ENCODE measurements at places on chromosomes 6 and 20.
A peak's percentile ranks its signal among the peaks of the same experiment; 100 is the strongest.

DNA sequence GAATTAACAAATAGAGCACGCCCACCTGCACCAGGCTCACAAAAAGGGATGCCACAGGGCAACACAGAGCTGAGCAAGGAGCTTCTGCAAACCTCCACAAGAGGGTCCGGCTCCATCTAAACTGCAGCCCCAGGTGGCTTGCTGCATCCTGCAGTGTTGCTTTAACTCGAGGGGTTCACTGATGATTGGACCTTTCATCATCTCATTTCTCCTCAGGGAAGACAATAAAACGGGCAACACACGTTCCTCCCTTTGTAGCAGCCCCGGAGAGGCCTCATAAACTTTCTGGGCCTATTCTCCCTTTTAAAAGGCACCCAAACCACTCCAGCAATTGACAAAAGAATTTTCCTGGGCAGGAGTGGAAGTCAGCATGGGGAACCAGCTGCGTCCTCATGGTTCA lies 161.5 kb upstream of the CDH4 start:
- no peaks in the 10 kb centered on the region for H3K27me3 ChIP-seq
- no peak for DNase-seq
- no peaks in the 10 kb centered on the region for H3K4me1 ChIP-seq
- peaks cover 2% of the 10 kb centered on the region for H3K36me3 ChIP-seq
- H3K27ac ChIP-seq = no peak overlapping the region

- DNase-seq = no peak
- peak overlapping the region; percentile 1 for H3K27ac ChIP-seq
- no peak overlapping the region for H3K4me3 ChIP-seq
- H3K4me1 ChIP-seq = peaks cover 84% of the 10 kb centered on the region
- peaks cover 74% of the 10 kb centered on the region for H3K36me3 ChIP-seq
- no peaks in the 10 kb centered on the region for H3K27me3 ChIP-seq
Measured at GRCh38 chr20:45032276-45032675, 66.0 kb downstream of the STK4 start.

DNA sequence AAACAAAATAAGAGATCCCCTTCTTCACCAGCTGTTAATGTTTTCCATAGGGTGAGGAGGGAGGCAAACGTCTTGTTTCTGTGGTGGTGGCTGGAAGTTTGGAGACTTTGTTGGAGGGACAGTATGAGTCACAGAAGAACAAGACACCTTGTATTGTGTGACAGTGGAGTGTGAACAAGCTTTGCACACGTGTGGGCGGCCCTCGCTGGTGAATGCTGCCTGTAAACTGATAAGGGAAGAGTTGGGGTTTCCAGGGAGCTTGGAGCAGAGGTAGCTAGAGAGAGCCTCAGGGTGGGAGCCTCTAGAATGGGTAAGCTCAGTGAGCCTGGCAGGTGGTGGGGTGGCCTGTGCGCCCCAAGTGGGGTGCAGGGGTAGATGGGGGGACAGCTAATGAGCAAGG lies 78.3 kb downstream of the ZDHHC14 start:
- H3K27ac ChIP-seq = peak overlapping the region; percentile 71
- H3K4me1 ChIP-seq = peaks cover 68% of the 10 kb centered on the region
- no peaks in the 10 kb centered on the region for H3K27me3 ChIP-seq
- peak; percentile 50 for DNase-seq
- peak overlapping the region; percentile 44 for H3K4me3 ChIP-seq
- no peaks in the 10 kb centered on the region for H3K36me3 ChIP-seq

DNA sequence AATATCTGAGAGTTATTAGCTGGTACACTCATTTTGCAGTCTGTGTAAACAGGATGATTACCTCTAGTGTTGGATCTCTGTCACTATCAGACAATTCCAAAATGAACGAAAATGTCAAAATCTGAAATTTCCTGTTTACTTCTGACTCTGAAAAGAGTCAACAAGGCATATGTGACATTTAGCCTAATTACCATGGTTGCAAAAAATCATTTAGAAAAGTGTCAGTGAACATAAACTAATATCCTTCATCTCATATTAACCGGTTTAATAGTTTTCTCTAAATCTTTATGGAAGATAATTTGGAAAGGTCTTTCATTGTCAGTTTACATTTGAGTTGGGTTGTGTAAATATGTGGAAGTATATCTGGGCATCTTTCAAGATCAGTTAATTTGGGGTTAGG lies 431.8 kb upstream of the HSF2 start:
- no peak overlapping the region for H3K27ac ChIP-seq
- no peak for DNase-seq
- no peaks in the 10 kb centered on the region for H3K27me3 ChIP-seq
- H3K4me3 ChIP-seq = no peak overlapping the region
- H3K36me3 ChIP-seq = no peaks in the 10 kb centered on the region
- H3K4me1 ChIP-seq = peaks cover 5% of the 10 kb centered on the region

DNA sequence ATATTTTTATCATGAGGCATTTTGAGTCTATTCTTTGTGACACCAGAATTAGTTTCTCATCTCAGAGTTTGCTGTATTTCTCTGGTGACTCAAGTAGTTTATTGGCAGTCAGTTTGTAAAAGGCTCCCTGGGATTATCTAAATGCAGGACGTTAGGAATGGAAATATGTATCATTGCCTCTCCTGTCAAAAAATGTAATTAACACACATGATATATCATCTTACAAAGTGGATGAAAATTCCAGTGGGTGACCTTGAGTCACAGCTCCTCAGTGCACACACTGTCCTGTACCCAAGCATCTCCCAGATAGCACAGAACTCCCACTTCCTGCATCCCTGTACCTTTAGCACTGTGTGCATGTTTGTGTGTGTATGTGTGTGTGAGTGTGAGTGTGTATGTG lies 258.6 kb downstream of the LAMA2 start:
- no peak overlapping the region for H3K27ac ChIP-seq
- no peaks in the 10 kb centered on the region for H3K4me1 ChIP-seq
- no peaks in the 10 kb centered on the region for H3K27me3 ChIP-seq
- no peak overlapping the region for H3K4me3 ChIP-seq
- no peak for DNase-seq
- no peaks in the 10 kb centered on the region for H3K36me3 ChIP-seq

GRCh38 chr6:87473419-87473903 lies 687 bp downstream of the SLC35A1 start:
- H3K4me3 ChIP-seq = peak overlapping the region; percentile 97
- peaks cover 19% of the 10 kb centered on the region for H3K4me1 ChIP-seq
- no peaks in the 10 kb centered on the region for H3K27me3 ChIP-seq
- peak overlapping the region; percentile 98 for H3K27ac ChIP-seq
- peaks cover 6% of the 10 kb centered on the region for H3K36me3 ChIP-seq
- DNase-seq = no peak

DNA sequence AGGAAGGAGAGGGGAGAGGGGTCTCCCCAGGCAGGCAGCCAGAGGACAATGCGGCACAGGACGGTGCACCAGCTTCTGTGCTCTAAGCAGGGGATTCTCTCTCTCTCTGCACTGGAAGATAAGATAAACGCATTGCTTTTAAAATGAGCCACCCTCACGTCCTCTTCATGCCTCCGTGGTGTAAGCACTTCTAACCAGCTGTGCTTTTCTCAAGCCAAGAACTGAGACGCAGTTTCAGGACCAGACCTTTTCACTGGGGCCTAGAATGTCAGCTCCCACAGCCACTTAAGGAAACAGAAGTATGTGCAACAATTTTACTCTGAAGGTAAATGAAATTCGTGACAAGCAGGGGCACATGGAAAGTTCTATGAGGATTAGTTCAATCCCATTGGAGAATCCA lies 82.4 kb downstream of the PSMB1 start:
- no peak overlapping the region for H3K27ac ChIP-seq
- no peaks in the 10 kb centered on the region for H3K27me3 ChIP-seq
- no peak for DNase-seq
- peaks cover 2% of the 10 kb centered on the region for H3K4me1 ChIP-seq
